Activated T-helper 9 cell treated with anti-CD3 and anti-CD28 coated beads, Interleukin-2, amount 50 U/mL, for 16 hours (primary cell): ENCODE measurements at places on chromosomes 2 and 18.

DNA sequence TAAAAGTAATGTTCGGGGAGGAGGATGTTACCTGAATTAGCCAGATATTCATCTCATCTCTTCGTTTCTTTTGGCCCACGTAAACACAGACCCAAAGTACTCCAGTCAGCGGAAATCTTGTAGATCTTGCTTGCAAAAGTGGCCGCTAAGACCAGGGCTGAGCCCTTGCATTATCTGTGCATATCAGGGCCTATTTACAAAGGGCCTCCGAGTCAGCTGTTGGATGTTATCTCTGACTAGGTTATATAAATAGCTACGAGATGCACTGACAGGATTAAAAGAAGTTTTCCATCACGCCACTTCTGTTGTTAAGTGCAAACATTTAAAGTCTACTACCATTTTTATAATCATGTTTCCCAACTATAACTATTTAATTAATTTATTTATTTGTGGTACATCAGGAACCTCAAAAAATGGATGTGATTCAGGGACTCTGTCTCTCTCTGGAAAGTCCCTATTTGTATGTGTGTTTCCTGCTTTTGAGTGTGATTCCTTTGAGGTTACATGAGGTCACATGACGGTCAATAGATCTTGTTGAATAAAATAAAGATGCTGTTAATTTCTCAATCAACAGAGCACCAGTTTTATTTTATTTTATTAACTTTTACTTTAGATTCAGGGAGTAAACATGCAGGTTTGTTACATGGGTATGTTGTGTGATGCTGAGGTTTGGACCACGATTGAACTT lies 46.8 kb upstream of the MBOAT2 start:
- DNase-seq: no peak

DNA sequence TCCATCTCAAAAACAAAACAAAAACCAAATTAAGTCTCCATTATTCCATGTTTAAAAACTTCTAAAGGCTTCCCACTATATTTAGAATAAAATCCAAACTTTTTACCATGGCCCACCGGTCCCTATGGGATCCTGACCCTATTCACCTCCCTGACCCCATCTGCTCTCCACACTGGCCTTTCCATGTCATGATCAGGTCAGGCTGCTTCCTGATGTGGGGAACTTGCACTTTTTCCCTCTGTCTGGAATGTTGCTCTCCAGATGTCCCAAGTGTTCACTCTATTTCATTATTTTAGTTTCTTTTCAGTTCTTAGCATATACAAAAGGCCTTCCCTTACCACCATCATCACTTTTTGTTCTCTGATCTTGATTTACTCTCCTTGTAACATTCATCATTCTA lies 7.5 kb upstream of the MTA3 start:
- no peak for DNase-seq

DNA sequence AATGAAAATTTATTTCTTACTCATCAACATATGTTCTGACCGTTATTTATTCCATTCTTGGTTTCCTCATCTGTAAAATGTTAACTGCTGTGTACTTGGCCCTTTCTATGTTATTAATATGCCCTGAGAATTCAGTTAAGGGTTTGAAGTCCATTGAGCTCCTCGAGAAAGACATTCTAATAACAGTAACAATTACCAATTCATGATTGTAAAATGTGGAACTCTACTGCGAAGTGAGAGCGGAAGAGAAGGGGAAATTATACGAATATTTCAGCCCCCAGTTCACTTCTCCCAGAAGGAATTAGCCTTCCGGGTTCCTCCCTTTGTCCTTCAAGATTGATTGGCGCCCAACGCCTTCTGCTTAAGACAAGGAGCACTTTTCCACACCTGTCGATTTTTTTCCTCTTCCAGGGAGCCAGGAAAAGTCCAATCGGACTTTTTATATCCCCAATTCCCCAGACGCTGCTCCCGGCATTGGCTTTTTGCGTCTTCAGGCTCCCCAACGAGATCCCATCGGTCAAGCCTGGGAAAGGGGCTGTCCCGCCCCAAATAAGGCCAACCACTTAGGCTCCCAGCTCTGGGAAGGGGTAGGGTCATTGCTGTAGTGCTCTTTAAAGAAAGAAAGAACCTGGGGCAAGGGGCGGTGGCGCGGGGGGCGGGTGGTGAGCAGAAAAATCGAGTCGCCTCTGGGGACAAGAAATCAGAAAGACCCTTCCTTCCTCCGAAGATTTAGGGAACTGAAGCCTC lies 1.6 kb downstream of the DSC2 start:
- no peak for DNase-seq

GRCh38 chr2:102758439-102758838 lies 3.4 kb upstream of the TMEM182 start:
- no peak for DNase-seq

GRCh38 chr2:96788442-96789244 lies 27.4 kb upstream of the CNNM3 start:
- no peak for DNase-seq

- DNase-seq: no peak
These were observed 76.6 kb downstream of the FIGN start for GRCh38 chr2:163659224-163659623.

DNA sequence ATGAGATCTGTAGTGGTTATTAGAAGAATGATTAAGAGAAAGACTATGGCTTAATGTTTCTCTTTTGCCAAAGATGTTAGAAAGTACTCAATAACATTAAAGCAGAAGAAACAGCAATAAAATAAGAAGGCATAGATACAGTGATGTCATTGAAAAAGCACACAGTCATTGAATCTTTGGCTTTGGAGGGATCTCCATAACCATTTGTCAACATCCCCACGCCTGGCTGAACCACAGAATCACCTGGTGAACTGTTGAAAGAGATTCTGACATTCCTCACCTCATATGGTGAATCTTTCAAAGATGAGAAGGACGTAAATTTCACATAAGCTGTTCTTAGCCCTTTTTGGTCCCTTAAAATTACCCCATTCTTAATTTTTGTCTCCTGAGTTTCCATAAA lies 324.6 kb upstream of the NRP2 start:
- DNase-seq: no peak

- no peak for DNase-seq
These were observed at the start of gene GNLY for GRCh38 chr2:85694052-85695025. TSS of gene GNLY (plus strand) at chr2:85694358. CDS start at chr2:85694419, 61 bp downstream.

GRCh38 chr2:98464772-98465310 lies 20.2 kb downstream of the INPP4A start:
- no peak for DNase-seq

GRCh38 chr2:31199206-31199605 lies 18.1 kb downstream of the CAPN14 start:
- no peak for DNase-seq

DNA sequence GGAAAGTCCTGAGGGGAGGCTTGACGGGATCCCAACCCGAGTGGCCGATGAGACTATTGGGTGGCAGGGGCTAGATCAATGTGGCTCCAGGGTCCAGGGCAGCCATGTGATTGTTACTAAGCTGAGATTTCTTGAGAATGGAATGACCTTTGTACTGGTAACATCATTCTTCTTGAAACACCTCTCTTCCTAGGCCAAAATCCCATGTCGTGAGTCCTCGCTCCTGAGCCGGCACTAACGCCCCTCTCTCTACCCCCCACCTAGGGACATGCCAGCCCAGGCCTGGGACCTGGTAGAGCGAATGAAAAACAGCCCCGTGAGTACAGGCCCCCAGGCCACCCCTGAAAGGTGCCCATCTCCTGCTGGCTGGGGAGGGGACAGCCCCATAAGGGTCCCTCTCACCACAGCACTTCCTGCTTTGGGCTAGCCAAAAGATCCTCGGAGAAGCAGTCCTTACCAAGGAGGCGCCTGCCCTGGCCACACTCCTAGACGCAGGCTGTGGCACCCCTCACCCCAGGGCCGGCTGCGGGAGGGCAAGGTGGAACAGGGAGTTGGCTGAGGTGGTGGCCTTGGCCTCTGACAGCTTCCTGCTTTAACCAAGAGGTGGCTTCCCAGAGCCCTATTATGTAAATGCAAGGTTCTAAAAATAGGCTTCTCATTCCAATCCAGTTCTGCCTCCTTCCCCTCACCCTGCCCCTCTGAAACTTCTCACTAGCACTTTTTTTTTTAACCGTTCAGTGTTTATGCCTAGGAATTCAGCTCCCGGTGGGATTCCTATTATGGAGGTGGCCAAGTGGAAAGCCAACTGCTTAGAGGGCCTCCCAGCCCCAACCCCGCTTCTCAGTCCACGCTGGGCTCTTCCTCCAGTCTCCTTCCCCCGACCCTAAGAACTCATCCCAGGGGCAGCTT lies 126.6 kb upstream of the PPP1CB start:
- DNase-seq: peak; percentile 58

DNA sequence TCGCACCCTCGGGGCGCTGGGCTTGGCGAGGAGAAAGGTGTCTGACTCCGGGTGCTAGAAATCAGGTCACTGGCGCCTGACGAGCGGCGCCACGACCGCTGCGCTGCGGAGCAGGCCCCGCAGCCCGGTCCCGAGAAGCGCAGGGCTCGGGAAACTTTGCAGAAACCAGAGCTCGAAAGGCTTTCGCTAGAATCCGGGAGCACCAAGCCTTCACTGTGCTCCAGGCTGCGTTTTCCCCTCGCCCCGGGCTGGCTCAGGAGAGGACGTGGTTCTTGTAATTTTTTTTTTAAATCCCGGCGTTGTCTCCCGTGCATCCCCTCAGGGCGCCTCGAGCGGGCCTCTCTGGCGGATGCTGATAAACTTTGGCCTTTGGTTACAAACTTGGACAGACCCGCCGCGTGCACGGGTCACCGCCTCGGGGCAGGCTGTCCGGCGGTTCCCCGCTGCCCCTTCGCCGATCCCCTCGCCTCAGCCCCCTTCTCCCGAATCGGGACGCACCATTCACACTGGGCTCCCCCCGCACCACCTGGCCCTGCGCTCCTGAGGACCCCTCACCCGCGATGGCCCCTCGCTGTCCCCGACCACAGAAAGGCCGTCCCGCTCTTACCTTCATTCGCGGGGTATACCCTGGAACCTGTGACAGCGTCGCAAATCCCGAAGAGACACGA lies 419 bp downstream of the EPHA4 start:
- DNase-seq: peak; percentile 8
